Ammon's horn (tissue), 1 donor: ENCODE measurements at places on chromosomes 16 and 17.

- DNase-seq: peak; percentile 94
These were observed 30.3 kb downstream of the HMOX2 start for GRCh38 chr16:4506450-4506849.

- no peak for DNase-seq
These were observed 1.2 kb downstream of the SEPHS2 start for GRCh38 chr16:30444231-30445148.

DNA sequence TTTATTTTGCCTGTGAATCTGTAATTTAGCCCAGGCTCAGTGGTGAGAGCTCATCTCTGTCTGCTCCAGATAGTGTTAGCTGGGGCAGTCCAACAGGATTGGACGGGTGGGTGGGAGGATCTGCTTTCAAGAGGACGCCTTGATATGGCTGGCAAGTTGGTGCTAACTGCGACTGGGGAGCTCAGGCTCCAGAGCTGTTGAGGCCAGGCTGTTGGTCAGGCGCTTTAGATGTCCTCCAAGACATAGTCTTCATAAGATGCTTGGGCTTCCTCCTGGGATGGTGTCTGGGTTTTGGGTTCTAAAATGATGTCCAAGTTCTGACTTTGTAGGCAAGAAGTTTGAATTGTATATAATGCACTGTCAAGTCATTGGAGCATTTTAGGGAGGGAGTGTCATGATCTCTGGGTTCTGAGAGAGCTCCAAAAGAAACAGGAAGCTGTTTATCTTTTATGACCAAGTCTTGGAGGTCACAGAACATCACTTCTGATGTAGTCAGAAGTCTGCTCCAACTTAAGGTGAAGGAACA, 12.8 kb upstream of the PCTP start:
- DNase-seq: no peak

- DNase-seq: no peak
These were observed 97.0 kb upstream of the DNAH17 start for GRCh38 chr17:78674156-78674555.

DNA sequence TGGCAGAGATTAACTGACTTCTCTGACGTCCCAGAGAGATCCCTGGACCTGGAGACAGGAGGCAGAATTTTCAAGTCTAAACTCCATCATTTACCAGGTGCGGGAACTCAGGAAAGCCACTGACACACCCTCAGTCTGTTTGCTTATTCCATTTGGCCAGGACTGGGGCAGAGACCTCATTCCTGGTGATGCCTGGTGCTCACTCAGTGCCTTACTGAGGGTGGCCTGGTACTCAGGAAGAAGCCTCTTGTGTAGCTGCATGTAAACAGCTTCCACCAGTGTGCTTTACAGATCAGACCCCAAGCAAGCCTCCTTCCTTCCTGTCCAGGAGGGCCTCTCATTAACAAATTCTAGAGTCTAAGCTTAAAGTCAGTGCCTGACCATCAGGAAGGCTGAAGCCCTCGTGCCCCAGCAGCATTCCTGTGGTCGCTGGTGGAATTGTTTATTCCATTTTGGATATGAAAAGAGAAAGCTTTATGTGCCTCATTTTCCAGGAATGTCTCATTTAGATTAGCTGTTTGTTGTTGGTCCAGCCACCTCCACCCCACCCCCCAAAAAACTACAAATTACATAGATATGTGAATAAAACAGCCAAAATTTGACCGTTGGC, 236.1 kb upstream of the CDH5 start:
- no peak for DNase-seq

DNA sequence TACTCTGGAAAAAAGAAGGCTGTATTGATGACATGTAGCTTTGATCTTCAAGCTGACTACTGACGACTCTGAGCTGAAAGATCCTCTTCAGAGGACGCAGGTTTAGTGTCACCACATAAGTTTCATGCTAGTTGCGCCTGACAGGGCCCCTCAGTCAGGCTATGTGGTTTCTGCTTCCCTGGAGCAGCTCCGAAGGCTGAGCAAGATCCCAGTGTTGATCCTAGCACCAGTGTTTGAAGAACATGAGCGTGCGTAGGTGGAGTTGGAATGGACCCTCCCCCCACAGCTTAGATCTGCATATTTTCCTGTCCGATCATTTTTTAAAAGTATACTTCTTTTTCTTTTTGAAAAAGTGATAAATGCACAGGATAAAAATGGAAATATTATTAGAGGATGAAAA, 17.3 kb downstream of the BANP start:
- no peak for DNase-seq

DNA sequence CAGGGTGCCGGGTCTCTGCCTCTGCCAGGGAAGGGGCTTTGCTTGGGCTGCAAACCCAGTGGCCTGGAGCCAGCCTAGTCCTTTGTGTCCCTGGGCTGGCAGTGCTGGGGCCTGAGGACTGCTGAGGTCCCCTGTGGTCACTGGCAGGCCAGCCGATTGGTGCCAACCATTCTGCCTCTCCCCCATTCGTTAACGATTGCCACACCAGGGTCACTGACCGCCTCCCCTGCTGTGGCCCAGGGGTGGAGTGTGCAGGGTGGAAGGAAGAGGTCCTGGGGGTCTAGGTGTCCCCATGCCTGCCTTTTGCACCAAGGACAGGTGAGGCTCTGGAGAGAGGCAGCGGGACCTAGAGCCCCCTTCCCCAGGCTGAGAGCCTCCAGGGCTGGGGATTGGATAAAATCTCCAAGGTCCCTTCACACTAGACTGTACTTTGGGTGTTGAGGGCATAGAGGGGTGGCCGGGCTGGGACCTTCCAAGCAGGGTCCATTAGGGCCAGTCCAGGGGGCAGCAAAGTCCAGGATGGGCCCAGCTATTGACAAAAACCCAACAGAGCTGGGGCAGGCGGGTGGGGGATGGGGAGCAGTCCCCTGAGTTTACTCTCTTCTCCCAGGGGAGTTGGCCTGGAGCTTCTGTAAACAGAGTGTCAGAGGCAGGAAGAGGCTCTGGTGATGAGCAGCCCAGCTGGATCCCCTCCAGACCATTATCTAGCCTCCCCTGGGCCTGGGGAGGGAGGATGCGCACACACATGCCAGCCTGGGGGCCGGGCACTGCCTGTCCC, 1.1 kb downstream of the VASN start:
- no peak for DNase-seq

DNA sequence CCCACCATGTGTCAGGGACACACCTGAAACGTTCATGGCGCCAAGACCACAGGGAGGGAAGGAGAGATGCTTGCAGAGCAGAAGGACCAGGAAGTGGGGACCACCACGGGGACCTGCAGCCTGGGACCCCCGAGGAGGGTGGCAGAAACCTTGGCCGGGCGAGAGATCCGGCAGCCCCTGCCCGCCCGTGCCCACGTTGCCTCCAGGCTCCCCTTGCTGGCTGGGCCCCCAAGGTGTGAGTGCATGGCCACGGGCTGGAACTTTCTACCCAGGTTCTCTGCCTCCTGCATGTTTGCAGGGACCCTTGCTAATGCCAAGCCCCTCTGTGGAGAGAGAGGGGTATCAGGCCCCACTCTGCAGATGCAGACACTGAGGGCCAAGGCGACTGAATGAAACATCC, 50.4 kb downstream of the USP22 start:
- DNase-seq: peak; percentile 1

GRCh38 chr17:6498356-6498755, 54.1 kb downstream of the PIMREG start:
- no peak for DNase-seq

DNA sequence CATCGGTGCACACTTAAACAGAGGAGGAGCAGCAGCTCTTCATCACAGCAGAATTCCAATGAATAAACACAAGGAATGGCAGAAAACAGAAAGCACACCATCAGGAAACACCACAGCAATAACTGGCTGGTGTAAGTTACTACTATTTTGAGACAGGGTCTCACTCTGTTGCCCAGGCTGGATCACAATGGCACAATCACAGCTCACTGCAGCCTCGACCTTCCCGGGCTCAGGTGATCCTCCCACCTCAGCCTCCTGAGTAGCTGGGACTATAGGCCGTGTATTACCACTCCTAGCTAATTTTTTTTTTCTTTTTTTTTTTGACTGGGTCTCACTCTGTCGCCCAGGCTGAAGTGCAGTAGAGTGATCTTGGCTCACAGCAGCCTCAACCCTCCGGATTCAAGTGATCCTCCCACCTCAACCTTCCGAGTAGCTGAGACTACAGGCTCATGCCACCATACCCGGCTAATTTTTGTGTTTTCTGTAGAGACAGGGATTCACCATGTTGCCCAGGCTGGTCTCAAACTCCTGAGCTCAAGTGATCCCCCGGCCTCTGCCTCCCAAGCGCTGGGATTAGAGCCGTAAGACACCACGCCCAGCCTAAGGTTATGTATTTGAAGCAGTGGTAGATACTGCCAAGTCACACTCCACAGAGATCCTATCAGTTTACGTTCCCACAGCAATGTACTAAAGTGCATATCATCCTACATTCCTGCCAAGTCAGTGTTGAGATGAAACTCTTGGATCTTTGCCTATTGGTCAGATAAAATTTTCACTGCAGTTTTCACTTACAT, 20.7 kb downstream of the TRAP1 start:
- no peak for DNase-seq

- DNase-seq: no peak
These were observed 2.0 kb upstream of the NTAN1 start for GRCh38 chr16:15057681-15058417.
